ENCODE measurements at places on chromosomes 7 and 10. TPM values are rescaled to one million over a fixed set of nuclear protein-coding genes. Genes with fewer than 3 reads are reported as not detected.

ADAM8 gene
- total RNA-seq, result 4.4 TPM

DNA sequence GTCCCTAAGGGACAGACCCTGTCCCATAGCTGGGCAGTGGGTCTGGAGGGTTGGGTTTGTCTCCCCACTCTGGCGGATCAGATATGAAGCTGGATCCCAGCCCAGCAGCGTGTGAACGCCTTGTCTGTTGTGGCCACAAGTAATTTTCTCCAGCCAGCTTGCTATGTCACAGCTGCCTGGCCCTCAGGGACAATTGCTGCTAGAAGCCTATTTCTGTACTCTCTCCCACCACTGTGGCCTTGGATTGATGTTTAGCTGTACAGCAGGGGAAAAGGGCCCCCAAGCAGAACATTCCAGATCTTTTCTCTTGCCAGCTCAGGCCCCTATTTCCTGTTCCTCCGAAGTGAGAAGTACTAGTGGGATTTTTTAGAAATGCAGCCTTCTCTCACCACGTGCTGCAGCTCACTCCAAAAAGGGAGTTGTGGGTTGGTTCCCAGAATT is 53.5 kb upstream of the WAC start:
- H3K36me3 ChIP-seq, result no peaks in the 10 kb centered on the region
- no peak overlapping the region for H3K27ac ChIP-seq
- no peak for DNase-seq
- no peaks in the 10 kb centered on the region for H3K27me3 ChIP-seq

ZNF92 gene
- 38.0 TPM for total RNA-seq

DNA sequence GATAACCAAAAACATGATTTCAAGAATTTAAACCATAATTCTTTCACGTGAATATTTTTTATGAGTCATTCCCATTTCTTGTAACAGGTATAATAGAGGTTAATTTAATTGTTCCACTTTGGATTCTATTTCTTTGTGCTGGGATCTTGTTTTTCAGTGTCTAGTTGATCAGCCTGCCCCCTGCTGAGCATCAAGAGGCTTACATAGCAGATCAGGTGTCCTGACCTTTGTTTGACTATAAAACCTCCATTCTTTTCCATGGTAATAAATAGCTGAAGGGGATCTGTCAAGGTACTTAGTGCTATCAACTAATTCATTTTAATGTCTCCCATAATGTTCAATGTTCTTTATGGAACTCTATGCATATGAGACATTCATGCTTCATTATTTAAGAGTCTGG is 4.9 kb downstream of the COL17A1 start:
- no peaks in the 10 kb centered on the region for H3K36me3 ChIP-seq
- H3K4me3 ChIP-seq, result no peak overlapping the region
- H3K27me3 ChIP-seq, result no peaks in the 10 kb centered on the region
- no peak overlapping the region for H3K27ac ChIP-seq
- H3K4me1 ChIP-seq, result peaks cover 10% of the 10 kb centered on the region
- no peak for DNase-seq

GRCh38 chr10:69361303-69361614 is 55.5 kb downstream of the TACR2 start:
- peaks cover 12% of the 10 kb centered on the region for H3K4me1 ChIP-seq
- H3K4me3 ChIP-seq, result no peak overlapping the region
- H3K27ac ChIP-seq, result no peak overlapping the region
- peaks cover 2% of the 10 kb centered on the region for H3K36me3 ChIP-seq
- no peaks in the 10 kb centered on the region for H3K27me3 ChIP-seq

DNA sequence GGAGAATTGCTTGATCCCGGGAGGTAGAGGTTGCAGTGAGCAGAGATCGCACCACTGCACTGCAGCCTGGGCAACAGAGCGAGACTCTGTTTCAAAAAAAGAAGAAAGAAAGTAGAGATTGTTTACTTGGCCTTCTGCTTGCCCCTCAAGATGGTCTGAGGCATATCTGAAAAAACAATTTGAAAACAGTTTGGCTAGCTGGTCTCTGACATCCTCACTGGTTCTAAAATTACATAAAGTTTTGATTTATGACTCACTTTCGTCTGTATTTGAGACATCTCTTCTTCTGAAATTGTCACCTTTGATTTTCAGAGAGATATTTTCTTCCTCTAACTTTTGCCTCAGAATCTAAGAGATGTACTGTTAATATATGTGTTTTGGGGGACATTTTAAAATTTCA is 49.6 kb upstream of the HELLS start:
- H3K36me3 ChIP-seq, result no peaks in the 10 kb centered on the region
- no peaks in the 10 kb centered on the region for H3K27me3 ChIP-seq
- H3K4me1 ChIP-seq, result no peaks in the 10 kb centered on the region
- H3K4me3 ChIP-seq, result no peak overlapping the region
- H3K27ac ChIP-seq, result no peak overlapping the region

- DNase-seq, result no peak
- H3K4me3 ChIP-seq, result no peak overlapping the region
- H3K27me3 ChIP-seq, result no peaks in the 10 kb centered on the region
- H3K4me1 ChIP-seq, result no peaks in the 10 kb centered on the region
- no peak overlapping the region for H3K27ac ChIP-seq
- no peaks in the 10 kb centered on the region for H3K36me3 ChIP-seq
Observed at GRCh38 chr10:20407357-20407756, 489.8 kb downstream of the NEBL start.

- peaks cover 7% of the 10 kb centered on the region for H3K4me1 ChIP-seq
- H3K27me3 ChIP-seq, result no peaks in the 10 kb centered on the region
- H3K36me3 ChIP-seq, result 0 out of 2 replicates have a peak, but pooled peaks cover 4% of the 10 kb centered on the region
- no peak overlapping the region for H3K4me3 ChIP-seq
- no peak for DNase-seq
Observed at GRCh38 chr10:22607261-22607660, 107.1 kb downstream of the PIP4K2A start.

DNA sequence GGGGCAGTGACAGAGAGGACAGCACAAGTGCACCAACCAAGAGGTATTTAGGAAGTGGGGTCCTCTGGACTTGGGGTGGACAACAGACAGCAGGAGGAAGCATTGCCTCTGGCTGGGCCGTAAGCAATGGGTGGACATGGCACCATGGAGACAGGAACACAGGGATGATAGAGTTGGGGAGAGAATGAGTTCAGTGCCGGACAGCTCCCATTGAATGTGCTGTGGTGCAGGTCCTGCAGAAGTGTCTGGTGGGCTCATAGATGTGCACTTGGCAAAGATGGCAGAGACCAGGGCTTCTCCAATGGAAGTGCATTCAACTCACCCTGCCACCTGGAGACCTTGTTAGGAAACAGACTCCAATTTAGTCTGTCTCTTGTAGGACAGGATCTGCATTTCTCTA is 341.5 kb upstream of the ZMIZ1 start:
- H3K36me3 ChIP-seq, result no peaks in the 10 kb centered on the region
- DNase-seq, result no peak
- no peak overlapping the region for H3K4me3 ChIP-seq
- no peak overlapping the region for H3K27ac ChIP-seq

- H3K4me3 ChIP-seq, result peak overlapping the region; percentile 77
- H3K27me3 ChIP-seq, result no peaks in the 10 kb centered on the region
- no peak for DNase-seq
- peaks cover 5% of the 10 kb centered on the region for H3K4me1 ChIP-seq
- H3K36me3 ChIP-seq, result no peaks in the 10 kb centered on the region
Observed at GRCh38 chr7:112940314-112940732, 146.3 kb downstream of the GPR85 start.

DNA sequence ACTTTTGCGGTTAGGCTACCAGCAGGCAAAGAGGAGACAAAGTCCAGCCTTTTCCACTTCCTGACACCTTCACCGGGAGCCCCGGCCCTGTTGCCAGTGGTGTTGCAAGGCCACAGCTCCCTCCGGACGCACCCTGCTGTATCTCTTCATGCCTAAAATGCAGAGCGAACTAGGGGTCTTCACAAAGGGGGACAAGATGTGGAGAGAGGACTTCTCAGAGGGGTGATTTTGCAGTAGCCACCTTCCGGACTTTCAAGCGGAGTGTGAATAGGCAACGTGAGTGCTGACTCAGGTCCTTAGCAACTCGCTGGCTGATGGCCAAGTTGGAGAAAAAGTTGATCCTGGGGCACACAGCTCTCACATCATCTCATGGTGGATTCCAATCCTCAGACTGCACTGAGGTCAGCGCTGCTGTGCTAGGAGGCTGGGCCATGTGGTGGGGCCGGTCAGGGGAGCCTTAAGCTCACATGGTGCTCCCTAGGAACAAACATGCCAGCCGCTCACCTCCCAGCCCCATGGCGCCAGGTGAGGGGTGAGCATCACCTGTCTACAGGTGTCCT is 166.3 kb downstream of the LCOR start:
- no peaks in the 10 kb centered on the region for H3K27me3 ChIP-seq
- no peak for DNase-seq
- no peaks in the 10 kb centered on the region for H3K4me1 ChIP-seq
- H3K27ac ChIP-seq, result no peak overlapping the region
- H3K36me3 ChIP-seq, result no peaks in the 10 kb centered on the region

DNA sequence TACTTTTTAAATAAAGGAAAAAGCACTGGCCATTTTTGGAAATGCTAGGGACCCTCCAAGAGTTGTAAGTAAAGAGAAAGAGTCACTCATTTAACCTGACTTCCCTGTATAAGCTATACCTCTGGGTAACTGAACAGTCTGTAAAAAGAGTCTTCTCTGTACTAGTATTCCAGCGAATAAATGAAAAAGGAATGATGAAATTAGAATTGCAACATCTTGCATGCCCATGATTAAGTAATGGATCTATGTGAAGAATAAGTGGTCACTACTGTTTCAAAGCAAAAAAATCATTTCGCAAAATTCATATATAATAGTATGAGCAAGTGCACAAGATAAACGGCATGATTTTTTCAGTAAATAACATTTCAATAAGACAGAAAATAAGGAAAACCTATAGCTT is 116.8 kb downstream of the ZFAND4 start:
- no peaks in the 10 kb centered on the region for H3K4me1 ChIP-seq
- H3K27me3 ChIP-seq, result no peaks in the 10 kb centered on the region
- no peak overlapping the region for H3K27ac ChIP-seq
- no peak overlapping the region for H3K4me3 ChIP-seq

- no peak overlapping the region for H3K27ac ChIP-seq
- H3K4me3 ChIP-seq, result no peak overlapping the region
- H3K27me3 ChIP-seq, result no peaks in the 10 kb centered on the region
- no peaks in the 10 kb centered on the region for H3K4me1 ChIP-seq
- no peaks in the 10 kb centered on the region for H3K36me3 ChIP-seq
Observed at GRCh38 chr7:51128545-51129435, 187.8 kb downstream of the COBL start.

DNA sequence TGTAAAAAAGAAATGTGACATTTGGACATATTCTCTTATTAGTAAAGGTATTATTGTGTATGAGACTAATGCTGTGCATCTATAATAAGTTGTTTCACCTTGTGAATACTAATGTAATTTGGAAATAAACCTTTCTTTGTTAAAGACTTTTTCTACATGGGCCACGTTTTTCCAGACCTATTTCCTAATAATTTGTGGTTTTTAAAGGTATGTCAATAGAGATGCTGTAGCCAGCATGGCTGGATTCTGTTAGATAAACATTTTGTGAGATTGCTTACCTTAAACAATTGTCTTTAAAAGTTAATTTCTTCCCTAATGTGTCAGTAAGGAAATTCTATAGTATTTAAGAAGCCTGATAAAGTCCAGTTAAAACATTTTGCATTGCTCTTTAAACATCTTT is 56.0 kb downstream of the KAT6B start:
- H3K36me3 ChIP-seq, result no peaks in the 10 kb centered on the region
- DNase-seq, result no peak
- no peak overlapping the region for H3K27ac ChIP-seq
- H3K4me3 ChIP-seq, result no peak overlapping the region

DNA sequence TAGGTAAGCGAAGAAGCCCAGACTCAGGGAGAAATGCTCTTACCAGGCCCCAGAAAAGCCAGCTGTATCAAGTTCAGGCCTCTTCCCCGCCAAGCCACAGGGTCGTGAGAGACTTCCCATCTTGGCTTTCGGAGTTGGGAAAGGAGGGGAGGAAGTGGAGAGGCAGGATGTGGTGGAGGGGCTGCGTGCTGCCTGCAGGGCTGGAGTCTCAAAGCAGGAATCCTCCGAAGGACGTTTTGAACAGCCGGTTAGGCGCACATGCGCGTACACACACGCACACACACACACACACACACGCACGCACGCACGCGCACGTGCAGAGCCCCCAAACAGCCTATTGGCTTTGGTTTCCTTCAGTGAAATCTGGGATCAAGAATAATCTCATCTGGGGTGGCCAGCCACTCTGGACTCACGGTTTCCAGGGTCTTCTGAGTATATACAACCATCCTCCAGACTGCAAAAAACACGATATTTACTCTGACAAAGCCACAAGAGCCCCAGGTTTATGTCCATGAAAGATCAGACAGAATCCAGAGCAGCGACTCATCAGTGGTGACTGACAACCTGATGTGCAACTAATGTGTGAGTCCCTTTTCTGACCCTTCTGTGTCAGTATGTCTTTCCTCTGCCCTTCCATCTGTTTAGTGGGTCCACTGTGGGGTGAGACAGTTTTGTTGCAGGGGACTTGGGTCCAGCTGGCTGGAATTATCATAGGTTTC is 115.0 kb upstream of the ZNF438 start:
- H3K36me3 ChIP-seq, result no peaks in the 10 kb centered on the region
- no peak overlapping the region for H3K27ac ChIP-seq
- H3K4me1 ChIP-seq, result no peaks in the 10 kb centered on the region
- DNase-seq, result no peak
- H3K27me3 ChIP-seq, result no peaks in the 10 kb centered on the region
- H3K4me3 ChIP-seq, result no peak overlapping the region

GRCh38 chr7:25876092-25876491 is 275.9 kb upstream of the NFE2L3 start:
- no peaks in the 10 kb centered on the region for H3K36me3 ChIP-seq
- H3K4me3 ChIP-seq, result no peak overlapping the region
- H3K27me3 ChIP-seq, result no peaks in the 10 kb centered on the region
- no peaks in the 10 kb centered on the region for H3K4me1 ChIP-seq

DNA sequence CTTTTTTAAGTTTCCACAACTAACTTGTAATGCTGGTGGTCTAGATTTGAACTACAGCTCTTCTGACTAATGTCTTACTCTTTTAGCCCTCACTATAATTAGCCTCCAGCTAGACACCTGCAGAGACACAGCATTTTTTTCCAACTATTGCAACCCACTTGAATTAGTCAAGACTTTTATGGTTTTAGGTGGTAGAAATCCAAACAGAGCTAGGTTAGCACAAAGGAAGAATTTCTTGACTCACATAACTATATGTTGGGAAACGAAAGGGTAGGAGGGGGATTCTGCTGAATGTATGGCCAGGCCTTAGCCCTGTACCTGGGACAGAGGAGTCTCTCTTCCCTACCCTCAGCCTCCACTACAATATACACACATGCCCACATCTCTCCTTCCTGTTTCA is 586.1 kb downstream of the INHBA start:
- H3K27ac ChIP-seq, result no peak overlapping the region
- H3K4me3 ChIP-seq, result no peak overlapping the region
- no peaks in the 10 kb centered on the region for H3K36me3 ChIP-seq
- DNase-seq, result no peak
- H3K27me3 ChIP-seq, result no peaks in the 10 kb centered on the region

- no peak overlapping the region for H3K27ac ChIP-seq
- no peaks in the 10 kb centered on the region for H3K27me3 ChIP-seq
- no peak for DNase-seq
- no peaks in the 10 kb centered on the region for H3K36me3 ChIP-seq
Observed at GRCh38 chr10:58704671-58705141, 192.0 kb downstream of the BICC1 start.

All from H1 (cell line).